T-cell (primary cell): ENCODE measurements at places on chromosomes 1 and 21. TPM values are rescaled to one million over a fixed set of nuclear protein-coding genes. Genes with fewer than 3 reads are reported as not detected.

COQ8A gene
- total RNA-seq: 79.7 TPM

DNASE2B gene
- total RNA-seq: not detected

DNTTIP2 gene
- total RNA-seq: 90.7 TPM

APP gene
- 37.3 TPM for total RNA-seq

C1orf116 gene
- 0.29 TPM for total RNA-seq

PRDM2 gene
- 99.4 TPM for total RNA-seq

DNA sequence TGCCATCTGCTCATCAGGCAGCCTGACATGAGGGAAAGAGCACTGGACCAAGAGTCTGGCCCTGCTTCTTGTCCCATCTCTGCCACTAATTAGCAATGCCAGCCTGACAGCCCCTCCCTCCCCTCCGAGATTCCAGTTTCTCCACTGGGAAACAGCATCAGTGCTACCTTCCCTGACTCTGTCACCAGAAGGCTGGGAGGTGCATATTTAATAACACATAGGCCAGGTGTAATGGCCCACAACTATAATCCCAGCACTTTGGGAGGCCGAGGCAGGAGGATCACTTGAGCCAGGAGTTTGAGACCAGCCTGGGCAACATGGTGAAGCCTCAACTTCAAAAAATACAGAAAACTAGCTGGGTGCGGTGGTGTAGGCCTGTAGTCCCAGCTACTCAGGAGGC is 41.2 kb upstream of the ZBTB40 start:
- DNase-seq: no peak

GRCh38 chr1:59046730-59047157 is 250.2 kb upstream of the FGGY start:
- DNase-seq: peak; percentile 39

DNA sequence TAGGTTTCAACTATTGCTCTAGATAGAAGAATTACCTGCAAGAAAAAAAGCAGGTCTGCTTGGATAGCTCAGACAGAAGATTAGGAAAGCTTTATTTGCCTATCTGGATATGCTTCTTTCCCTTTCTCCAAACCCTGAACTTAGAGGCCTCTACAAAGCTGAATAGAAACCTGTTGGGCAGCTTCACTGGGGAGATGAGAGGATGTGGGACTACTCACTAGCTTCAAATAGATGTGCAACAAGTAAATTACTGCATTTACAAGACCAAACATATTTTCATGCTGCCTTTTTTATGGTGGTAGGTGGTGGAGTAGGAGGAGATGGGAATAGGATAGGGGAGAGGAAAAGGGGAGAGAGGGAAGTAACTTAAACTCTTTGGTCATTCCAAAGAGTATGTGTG is 6.4 kb downstream of the CLCA2 start:
- DNase-seq: no peak

GRCh38 chr1:178358456-178358855 is 138.3 kb downstream of the CLEC20A start:
- DNase-seq: no peak

- DNase-seq: no peak
These were observed 150.3 kb downstream of the TNFSF18 start for GRCh38 chr1:172900376-172900997.

DNA sequence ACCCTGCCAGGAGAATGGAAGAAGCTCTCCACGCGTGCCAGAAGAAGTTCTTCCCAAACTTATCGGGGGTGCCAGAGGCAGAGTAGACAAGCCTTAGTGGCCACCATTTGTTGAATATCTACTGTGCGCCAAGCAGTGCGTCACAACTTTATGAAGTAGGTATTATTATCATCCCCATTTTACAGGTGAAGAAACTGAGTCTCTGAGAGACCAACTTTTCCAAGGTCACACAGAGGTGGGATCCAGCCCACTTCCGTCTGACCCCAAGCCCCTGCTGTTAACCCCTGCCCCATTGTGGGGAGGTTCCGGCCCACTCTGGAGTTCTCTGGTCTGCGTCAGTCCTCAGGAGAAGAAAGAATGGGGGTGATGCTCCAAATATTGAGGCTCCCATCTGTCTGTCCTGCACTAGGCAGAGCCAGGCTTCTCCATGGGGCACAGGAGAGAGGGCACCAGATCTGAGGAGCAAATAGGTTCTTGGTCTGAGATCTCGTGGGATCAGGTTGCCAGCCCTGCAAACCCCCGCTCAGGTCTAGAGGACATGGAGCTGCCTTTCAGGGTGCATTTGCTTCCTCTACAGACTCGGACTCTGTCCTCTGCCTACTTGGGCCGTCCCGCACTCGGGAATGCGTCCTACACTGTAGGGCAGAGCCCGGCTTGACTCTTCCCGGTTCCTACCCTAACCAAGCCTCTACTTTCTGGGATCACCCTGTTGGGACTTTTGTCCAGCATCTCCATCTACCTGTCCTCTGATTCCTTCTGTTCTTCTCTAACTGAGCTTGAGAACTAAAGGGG is 2.1 kb downstream of the CDK18 start:
- no peak for DNase-seq

- DNase-seq: no peak
These were observed 29.7 kb upstream of the PLCH2 start for GRCh38 chr1:2446394-2446793.

GRCh38 chr1:161182214-161182613 is 4.9 kb upstream of the B4GALT3 start:
- DNase-seq: peak; percentile 61

DNA sequence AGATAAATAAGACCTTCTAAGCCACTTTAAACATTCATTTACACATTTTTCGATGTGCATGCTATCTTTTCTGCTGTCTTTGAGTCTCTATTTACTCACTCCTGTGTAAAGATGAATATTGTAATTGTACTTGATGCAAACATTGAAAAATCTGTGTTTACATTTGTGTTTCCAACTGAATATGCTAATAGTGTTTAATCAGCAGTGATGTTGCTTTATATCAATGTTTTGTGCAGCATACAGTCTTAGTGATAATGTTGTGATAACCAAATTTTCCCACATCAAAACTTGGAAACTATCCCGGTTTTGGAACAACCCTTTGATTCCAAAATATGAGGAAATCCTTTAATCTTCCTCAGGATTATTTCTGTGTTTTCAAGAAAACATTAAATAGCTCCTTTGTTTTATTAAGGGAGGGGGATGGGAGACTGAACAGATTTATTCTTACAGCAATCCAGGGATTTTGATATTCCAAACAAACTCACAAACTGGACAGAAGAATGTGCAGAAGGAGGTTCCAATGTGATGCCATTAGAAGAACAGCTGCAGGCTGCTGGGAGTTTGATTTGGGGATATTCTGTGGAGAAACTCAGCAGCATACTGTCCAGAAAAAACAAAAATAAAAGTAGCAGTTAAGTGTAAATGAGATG is 248.0 kb downstream of the S1PR1 start:
- DNase-seq: no peak

DNA sequence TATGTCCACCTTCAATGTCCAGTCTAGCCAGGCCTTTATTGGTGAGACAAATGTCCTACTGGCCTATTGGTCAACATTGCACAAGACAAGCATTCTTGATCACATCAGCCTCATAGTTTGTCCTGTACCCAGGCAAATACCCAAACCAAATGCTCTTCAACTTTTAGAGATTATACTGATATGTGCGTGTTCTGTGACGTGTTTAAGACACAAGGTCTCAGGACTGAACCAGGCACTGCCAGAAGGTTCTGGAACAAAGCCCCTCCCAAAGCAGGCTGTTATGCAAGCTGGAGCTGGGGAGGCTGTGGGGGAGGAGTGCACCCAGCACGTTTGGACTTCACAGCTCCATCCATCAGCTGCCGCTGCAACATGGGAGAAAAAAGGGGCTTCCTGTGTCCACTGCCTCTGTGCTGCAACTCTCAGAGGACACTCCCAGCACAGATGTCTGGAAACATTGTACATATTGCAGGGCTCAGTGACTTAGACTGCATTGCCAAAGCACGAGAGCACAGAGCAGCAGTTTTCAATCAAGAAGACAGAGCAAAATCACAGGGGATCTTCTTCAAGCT is 45.9 kb downstream of the NID1 start:
- no peak for DNase-seq

- no peak for DNase-seq
These were observed 107.5 kb downstream of the RGL1 start for GRCh38 chr1:183912265-183912886.

DNA sequence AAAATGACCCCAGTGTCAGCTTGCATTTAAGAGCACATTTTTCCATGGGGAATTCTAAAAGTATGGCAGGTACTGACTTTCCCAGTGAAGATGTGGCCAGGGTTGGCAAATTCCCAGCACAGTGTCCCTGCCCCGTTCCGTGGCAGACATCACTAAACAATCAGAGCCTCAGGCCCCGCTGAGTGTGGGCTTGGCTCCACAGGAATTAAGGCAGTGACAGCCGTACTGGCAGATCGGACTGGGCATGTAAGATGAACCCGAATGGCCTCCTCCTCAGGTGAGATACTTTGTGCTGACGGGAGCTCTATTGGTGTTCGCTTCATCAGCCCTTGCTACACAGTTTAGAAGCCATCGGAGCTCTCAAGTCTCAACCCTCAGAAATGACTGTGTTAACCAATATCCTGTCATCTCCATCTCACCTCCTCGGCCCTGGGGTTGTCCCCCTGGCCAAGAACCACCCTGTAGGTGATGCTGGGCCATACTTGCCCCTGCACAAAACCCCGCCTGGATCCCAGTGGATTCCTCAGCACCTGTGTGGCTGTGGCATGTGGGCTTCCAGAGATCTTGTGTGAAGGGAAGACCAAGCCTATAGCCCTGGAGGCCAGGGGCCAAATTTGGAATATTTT is 29.0 kb upstream of the ABCG1 start:
- DNase-seq: no peak

DNA sequence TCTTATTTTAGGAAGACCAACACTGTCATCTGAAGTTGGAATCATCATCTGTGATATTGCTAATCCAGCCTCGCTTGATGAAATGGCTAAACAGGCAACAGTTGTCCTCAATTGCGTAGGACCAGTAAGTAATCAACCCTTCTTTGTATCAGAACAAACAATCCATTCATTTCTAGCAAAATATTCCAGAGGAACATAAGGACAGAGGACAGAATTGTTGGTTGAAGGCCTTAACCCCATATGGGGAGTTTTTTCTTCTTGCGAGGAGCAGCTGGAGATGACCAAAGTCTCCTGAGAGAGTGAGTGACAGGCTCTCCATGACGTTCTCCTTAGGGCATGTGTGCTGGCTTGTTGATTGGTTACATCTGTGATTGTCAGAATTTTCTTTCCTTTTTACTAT is 2.7 kb downstream of the SCCPDH start:
- DNase-seq: no peak
